HFF-Myc (cell line): ENCODE measurements at places on chromosomes 6 and 20.

DNA sequence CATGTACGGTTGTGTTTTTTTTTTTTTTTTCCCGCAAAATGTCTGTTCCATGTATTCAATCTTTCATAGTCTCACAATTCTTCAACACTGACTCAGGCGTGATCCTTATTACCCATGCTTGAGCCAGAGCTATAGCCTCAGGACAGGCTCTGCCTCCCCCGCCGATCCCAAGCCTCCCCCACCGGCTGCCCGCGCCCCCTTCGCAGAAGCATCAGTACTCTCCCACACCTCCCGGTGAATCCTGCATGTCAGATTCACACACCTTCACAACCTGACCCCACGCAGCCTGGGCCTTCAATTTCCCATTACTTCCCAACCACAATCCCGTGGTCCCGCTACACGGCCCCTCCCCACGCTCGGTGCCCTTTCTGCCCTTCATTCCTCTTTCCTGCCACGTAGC lies 401.5 kb upstream of the JARID2 start:
- no peak for DNase-seq

GRCh38 chr6:111418971-111419693 lies 63.9 kb downstream of the REV3L start:
- no peak for DNase-seq

DNA sequence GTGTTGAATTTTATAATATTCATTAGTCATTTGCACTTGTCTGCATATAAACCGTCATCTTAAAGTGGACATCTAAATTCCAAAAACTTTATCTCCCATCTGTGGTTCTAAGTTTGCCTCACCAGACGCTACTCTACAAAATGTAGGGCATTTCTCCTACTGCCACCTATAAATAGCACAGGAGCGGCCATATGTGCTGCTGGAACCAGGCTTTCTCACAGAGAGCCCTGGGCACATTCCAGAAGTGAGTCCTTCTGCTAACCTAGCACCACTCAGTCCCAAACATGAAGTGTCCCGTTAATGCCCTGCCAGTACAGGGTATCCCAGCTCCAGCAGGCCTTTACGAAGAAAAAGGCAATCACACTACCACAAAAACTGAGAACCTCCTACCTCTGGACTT lies 153.7 kb downstream of the TMEM242 start:
- DNase-seq = no peak

DNA sequence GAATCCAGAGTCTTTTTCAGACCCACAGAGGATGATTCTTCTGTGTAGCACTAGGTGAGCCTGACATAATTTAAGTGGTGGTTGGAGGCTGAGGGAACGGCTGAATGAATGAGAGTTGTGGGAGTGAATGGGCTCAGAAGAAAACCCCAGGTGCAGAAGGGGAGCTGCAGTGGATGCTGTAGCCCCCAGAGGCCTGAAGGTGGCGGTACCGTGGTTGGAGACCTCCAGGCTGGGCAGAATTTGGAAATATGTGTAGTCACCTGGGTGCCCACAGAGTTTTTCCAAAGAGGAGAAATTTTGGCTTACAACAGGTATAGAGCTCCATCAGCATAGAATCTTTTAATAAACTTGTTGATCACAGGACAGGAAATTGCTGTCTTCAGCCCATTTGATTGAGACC lies 6.5 kb upstream of the RAET1G start:
- no peak for DNase-seq

DNA sequence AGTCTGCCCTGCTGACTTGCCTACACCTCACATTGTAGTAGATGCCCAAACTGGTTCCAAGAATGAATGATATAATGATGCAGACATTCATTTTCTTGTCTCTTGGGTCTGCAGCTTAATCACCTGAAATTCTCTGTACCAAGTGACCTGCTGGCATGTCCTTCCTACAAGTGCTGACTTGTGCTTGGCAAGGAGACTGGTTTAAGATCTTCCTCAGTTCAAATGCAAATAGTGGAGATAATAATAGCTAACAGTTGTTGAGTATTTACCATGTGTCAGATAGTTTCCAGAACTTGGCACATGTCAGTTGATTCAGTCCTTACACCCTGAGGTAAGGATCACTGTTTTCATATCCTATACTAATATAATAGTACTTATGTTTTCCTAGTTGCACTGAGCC lies 223.4 kb downstream of the SLC24A3 start:
- no peak for DNase-seq

DNA sequence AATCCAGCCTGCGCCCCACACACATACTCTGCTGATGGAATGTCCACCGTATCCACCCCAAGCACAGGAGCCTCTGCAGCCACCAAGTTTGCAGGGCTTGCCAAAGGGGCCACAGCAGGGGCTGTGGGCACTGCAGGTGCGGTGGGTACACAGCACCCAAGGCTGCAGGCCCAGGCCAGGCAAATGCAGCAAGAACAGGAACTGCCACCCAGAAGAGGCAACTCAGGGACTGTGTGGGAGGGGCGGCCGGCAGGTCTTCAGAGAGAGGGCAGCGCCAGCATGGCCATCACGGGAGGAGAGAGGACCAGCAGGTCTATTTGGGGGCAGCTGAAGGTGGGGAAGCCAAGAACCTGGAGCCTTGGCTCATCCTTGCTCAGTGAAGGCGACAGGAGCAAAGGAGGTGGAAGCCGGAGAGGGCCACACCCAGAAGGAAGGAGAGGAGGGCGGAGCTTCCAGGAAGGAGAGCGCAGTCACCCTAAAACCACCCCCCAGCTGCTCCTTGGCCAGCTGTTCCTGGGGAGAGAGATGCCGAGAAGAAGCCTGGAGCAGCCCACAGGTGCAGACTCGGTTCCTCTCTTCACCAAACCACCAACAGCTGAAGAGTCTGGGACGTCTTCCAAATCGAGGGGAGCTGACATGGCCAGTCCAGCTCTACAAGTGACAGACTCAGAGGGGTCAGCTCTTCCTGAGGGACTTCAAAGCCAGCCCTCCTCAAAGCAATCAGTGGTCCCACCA lies 265.1 kb upstream of the CDYL start:
- DNase-seq = no peak

DNA sequence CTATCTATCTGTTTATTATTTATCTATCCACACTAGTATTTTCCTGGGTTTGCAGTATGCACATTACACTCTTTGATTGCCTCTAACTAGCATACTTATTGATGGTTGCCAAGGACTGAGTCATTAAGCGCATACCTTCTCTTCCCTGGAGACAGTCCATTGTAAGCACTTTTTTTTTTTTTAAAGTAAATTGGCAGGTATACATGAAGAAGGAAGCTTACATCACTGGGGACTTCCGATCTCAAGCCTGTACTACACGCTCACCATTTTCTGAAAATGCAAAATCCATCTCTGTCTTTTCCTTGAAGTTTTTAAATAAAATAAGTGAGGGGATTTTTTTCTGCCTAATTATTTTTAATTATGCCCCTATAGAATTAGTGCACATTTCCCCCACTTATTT lies 63.5 kb downstream of the HMGN3 start:
- DNase-seq = no peak

DNA sequence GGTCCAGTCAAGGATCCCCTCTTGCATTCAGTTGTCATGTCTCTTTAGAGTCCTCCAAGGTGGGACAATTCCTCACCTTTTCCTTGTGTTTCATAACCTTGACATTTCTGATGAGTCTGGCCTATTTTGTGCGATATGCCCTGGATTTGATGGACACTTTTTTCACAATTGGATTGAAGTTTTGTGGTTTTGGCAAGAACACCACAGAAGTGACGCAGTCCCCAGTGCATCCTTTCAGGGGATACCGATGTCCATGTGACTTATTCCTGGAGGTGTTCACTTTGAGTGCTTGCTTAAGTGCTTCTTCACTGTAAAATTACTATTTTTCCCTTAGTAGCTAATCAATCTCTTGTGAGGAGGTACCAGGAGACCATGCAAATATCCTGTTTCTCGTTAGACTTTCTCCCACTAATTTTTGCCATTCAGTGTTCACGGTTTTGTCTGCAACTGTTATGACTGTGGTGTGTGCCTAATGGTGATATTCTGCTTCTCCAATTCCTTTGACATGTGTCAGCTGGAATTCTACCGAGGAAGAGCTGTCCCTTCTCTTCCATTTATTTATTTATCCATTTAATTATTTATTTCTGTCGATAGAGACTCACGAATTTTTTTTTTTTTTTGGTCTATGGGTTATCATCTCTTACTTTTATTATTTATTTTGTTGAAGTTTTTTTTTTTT lies 30.8 kb downstream of the BPIFB4 start:
- no peak for DNase-seq
